CD4-positive, alpha-beta T cell treated with Interleukin-6 at 100 ng/mL for 8 hours (primary cell): ENCODE measurements at places on chromosomes 2 and 18.
A peak's percentile ranks its signal among the peaks of the same experiment; 100 is the strongest.

DNA sequence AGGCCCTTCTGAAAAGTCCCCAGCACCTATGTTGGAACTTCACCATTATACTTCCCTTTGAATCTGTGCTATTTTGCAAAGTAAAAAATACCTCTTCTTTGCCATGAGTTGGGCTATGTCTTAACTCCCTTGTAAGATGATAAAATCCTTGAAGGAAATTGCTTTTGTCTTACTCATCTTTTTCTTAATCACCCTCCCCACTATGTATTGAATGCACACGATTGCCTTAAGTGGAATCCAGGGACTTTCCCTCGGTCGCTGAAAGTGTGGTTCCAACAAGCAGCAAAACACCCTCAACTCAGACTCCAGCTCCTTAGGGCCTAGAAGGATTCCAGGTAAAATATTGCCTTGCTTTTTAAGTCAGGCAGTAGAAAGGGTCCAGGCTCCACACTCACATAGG is 173.2 kb upstream of the ARL4C start:
- no peak for DNase-seq

DNA sequence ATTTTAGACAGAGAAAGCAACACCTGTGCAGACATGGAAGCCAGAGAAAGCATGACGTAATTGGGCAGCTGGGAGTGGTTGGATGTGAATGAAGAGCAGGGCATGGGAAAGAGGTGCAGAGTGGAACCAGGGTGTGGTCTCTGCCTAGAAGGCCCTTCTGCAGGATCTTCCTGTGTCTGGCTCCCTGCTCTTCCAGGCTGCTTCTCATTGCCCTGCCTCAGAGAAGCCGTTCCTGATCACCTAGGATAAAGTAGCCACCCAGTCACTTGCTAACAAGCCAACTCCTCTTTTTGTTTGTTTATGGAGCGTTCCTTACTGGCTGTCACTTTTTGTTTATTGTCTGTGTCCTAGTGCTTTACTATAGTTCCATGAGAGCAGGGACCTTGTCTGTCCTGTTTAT is 28.5 kb downstream of the GALNT1 start:
- DNase-seq = no peak

GRCh38 chr2:60505240-60505879 is 48.1 kb downstream of the BCL11A start:
- no peak for DNase-seq

- peak; percentile 28 for DNase-seq
Measured at GRCh38 chr2:215949991-215950404, 63.4 kb downstream of the MREG start.

- no peak for DNase-seq
Measured at GRCh38 chr2:199258291-199258690, 199.4 kb downstream of the SATB2 start.

- no peak for DNase-seq
Measured at GRCh38 chr2:241843321-241844065, 15.2 kb downstream of the PDCD1 start.

DNA sequence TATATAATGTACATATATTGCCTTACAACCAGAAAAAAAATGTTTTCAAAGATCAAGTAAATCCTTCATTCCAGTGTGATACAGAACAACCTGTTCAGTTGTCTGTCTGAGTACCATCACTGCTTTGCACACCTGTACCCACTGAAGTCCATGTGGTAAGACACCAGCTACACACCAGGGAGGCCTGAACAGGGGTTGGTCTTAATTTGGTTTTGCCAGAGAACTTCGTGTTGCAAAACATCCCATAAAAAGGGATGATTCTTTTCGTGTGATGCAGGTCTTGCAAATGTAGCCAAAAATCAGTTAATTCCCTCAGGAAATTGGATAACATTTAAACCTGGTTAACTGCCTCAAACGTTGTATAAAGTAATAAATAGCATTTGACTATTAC is 73.7 kb upstream of the SLC1A4 start:
- no peak for DNase-seq

DNA sequence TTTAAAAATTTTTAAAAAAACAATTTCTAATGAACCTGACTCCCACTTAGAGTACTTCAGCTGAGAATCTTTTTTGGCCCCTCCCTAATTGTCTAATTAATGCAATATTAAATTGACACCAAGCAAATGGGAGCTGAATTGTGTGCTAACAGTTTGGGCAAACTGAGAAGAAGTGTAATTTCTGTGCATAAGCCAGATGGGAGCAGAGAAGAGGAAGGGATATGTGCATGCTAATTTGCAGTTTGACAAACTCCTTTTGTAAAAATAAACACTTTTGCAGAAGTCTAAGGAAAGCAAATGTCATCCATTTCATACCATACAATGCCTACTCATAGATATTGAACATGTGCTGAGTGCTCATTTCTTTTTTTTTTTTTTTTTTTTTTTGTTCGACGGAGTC is 332.0 kb downstream of the CYRIA start:
- no peak for DNase-seq

- no peak for DNase-seq
Measured at GRCh38 chr2:201008296-201008829, 44.9 kb upstream of the ORC2 start.

DNA sequence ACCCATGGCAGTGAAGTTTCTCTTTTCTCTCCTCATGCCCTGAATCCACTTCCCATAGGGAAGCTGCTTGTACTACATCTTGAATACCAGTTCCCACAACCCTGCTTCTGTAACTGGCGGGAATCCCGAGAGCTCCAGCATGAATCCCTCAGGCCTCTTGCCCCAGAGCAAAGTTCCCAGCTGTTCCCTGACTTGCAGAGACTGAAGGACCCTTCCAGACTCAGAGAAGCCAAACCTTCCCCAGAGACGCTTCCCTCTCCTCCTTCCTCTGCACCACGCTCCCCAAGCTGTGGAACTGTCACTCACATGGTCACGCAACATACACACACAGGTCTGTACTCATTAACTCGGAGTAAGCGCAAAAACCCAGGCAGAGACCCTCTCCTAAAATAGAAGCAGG is 26.4 kb downstream of the TRAPPC12 start:
- DNase-seq = no peak

DNA sequence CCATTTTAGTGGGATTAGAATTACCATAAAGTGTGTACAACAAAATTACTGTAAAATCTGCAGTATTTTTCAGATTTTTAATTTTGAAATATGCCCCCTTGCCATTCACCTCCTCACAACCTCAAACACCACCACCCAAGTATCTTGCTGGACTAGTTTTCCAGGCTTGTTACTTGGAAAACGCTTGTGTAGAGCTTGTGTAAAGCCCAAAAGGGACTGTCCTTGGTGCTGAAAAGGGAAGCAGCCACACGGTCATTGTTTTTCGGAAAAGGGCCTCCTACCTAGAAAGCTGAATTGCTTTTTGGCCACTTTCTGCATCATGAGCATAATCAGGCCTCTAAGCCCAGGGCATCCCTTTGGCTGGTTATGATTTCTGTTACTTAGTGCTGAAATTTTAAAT is 563.4 kb downstream of the LRRTM4 start:
- no peak for DNase-seq

- no peak for DNase-seq
Measured at GRCh38 chr18:8800445-8800844, 95.1 kb downstream of the MTCL1 start.

- no peak for DNase-seq
Measured at GRCh38 chr2:6793913-6794312, 71.8 kb downstream of the CMPK2 start.

DNA sequence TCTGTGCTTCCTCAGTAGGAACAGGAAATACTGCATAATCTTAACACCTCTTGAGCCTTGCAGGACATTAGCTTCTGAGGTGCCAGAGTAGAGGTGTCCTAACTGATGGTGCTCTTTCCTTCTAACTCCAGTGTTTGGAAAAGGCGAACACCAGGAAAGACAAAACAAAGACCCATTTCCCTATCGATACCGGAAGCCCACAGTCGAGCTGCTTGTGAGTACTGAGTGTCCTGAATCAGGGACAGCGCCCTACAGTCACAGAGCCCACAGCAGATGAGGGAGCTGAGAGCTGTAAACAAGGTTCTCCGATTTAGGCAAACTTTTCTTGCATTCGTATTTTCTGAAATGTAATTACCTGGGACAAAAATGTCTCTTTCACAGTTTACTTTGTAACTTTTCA is 50.7 kb downstream of the SLC14A2 start:
- DNase-seq = no peak

- DNase-seq = no peak
Measured at GRCh38 chr2:119253114-119253702, 29.6 kb downstream of the STEAP3 start.

DNA sequence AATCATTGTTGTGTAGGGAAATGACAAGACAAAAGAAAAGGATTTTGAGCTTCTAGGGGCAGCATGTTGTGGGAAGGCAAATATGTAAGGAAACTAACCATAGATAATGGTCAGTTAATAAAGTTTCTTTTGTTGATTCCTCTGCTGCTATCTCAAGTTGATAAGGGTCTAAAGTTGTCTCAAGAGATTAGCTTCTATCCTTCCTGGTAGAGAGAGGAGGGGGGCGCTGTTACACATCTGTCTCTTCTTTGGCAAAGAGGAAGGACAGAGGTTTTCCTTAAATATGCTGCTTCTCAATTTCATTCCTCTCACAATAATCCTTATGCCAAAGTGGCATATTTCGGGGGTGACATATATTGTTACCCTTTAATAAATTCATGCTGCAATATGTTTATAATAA is 944.0 kb downstream of the DPP10 start:
- DNase-seq = no peak

- no peak for DNase-seq
Measured at GRCh38 chr2:163401481-163401880, 334.3 kb downstream of the FIGN start.

DNA sequence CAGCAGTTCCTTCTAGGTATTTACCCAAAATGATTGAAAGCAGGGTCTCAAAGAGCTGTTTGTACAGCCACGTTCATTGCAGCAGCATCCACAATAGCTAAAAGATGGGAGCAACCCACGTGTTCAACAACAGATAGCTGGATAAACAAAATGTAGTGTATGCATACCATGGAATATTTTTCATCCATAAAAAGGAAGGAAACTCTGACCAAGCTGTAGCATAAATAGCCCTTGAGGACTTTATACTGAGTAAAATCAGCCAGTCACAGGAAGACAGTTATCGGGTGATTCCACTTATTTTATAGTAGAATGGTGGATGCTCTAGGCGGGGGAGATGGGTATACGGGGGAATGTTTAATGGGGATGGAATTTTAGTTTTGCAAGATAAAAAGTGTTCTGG is 7.5 kb downstream of the TRAPPC12 start:
- no peak for DNase-seq

DNA sequence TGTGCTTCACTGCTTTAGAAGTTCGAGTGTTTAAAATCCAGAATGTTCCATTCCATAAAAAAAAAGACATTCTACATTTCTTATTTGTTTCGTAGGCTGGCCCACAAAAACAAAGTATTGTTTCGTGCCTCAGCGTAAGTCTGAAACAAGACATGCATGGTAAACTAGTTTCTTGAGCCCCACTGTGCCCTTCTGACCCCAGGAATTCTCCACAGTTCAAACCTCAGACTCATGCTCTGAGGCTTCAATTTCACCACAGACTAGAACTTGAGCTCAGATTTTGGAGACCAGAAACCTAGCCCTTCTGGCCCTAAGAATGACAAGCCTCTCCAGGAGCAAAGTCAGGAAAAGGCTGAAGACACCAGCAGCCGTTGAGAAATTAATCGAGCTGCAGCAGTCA is 151.5 kb downstream of the SLC8A1 start:
- DNase-seq = no peak

DNA sequence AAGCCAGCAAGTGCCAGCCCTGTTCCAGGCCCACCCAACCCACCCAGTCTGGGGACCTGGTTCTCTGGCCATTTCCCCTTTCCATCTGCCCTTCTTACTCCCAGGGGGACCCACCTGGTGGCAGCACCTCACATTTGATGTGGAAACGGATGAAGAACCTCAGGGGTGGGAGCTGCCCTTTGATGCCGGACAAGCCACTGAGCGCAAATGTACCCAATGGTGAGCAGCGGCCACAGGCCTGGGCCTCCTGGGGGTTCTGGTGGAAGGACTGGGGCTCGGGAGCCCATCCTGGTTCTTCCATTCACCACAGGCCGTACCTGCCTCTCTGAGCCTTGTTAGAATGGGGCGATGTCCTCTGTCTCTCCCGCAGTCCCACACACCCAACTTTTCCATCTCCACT is 84.7 kb downstream of the EPAS1 start:
- DNase-seq = no peak

DNA sequence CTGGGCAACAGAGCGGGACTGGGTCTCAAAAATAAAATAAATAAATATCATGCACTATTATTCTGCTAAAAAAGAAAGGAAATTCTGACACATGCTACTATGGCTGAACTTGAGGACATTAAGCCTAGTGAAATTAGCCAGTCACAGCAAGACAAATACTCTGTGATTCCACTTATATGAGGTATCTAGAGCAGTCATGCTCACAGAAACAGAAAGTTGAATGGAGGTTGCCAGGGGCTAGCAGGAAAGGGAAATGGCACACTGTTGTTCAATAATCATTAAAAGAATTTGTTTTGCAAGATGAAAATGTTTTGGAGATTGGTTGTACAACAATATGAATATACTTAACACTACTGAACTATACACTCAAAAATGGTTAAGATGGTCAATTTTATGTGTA is 60.8 kb downstream of the NCKAP1 start:
- no peak for DNase-seq

DNA sequence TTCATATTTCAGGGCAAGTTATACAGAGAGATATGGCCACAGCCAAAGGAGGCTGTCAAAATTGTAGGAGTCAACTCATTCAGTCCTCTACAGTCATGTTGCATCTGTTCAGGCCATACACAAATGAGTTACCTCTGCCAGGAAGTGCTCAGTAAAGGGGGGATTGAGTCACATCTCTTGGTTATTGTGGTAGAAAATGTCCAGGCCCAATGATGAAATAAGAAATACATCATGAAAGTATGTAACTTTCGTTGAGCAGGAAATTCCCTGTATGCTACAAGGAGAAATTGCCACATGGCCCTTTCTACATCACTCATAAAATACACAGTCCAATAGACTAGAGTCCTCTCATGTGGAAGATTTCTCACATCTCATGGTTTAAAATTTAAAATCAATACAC is 103.9 kb upstream of the COL3A1 start:
- DNase-seq = no peak

DNA sequence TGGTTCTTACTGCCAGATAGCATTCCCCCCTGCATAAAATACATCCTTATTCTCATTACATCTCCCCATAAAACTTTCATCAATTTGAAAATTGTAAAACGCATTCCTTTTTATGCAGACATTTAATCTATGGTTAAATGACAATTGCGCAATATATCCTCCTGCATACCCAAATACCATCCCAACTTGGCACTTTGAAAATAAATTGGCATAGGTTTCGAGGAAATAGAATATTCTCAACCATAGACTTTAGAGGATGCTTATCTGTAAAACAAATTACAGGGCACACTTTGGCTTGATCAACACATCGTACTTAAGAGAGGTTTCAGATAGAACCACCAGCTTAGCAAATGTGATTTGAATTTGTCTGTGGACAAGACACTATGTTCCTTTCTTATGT is 31.0 kb upstream of the CAVIN2 start:
- no peak for DNase-seq

- no peak for DNase-seq
Measured at GRCh38 chr2:205769879-205770278, 87.6 kb downstream of the NRP2 start.

GRCh38 chr18:37393945-37394609 is 171.5 kb downstream of the CELF4 start:
- DNase-seq = no peak
